ENCODE measurements at places on chromosomes 6 and 20.

DNA sequence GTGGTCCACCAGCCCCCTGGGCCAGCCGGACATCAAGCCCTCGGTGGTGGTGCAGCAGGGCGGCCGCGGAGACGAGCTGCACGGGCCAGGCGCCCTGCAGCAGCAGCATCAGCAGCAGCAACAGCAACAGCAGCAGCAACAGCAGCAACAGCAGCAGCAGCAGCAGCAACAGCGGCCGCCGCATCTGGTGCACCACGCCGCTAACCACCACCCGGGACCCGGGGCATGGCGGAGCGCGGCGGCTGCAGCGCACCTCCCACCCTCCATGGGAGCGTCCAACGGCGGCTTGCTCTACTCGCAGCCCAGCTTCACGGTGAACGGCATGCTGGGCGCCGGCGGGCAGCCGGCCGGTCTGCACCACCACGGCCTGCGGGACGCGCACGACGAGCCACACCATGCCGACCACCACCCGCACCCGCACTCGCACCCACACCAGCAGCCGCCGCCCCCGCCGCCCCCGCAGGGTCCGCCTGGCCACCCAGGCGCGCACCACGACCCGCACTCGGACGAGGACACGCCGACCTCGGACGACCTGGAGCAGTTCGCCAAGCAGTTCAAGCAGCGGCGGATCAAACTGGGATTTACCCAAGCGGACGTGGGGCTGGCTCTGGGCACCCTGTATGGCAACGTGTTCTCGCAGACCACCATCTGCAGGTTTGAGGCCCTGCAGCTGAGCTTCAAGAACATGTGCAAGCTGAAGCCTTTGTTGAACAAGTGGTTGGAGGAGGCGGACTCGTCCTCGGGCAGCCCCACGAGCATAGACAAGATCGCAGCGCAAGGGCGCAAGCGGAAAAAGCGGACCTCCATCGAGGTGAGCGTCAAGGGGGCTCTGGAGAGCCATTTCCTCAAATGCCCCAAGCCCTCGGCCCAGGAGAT, 1.0 kb downstream of the POU3F2 start:
- DNase-seq, result no peak

GRCh38 chr6:9745966-9746365, 668.9 kb downstream of the TFAP2A start:
- no peak for DNase-seq

GRCh38 chr6:127956260-127956888, 55.5 kb upstream of the THEMIS start:
- no peak for DNase-seq

DNA sequence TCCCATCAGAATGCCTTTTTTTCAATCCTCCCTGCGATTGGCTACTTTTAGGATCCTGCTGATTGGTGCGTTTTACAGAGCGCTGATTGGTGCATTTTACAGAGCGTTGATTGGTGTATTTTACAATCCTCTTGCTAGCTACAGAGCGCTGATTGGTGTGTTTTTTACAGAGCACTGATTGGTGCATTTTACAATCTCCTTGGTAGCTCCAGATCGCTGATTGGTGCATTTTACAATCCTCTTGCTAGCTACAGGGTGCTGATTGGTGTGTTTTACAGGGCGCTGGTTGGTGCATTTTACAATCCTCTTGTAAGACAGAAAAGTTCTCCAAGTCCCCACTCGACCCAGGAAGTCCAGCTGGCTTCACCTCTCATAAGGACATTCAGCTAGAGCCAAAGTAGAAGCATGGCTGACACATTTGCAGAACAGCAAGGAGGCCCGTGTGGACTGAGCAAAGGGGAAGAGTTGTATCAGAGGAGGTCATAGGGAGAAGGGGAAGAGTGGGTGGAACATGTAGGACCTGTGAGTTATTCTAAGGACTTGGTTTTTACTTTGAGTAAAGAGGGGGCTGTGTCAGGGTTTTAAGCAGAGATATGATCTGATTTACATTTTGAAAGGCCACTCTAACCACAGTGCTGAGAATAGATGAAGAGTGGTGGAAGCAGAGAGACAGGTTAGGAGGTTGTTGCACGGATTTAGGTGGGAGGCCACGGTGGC, 2.6 kb downstream of the ALDH5A1 start:
- no peak for DNase-seq

DNA sequence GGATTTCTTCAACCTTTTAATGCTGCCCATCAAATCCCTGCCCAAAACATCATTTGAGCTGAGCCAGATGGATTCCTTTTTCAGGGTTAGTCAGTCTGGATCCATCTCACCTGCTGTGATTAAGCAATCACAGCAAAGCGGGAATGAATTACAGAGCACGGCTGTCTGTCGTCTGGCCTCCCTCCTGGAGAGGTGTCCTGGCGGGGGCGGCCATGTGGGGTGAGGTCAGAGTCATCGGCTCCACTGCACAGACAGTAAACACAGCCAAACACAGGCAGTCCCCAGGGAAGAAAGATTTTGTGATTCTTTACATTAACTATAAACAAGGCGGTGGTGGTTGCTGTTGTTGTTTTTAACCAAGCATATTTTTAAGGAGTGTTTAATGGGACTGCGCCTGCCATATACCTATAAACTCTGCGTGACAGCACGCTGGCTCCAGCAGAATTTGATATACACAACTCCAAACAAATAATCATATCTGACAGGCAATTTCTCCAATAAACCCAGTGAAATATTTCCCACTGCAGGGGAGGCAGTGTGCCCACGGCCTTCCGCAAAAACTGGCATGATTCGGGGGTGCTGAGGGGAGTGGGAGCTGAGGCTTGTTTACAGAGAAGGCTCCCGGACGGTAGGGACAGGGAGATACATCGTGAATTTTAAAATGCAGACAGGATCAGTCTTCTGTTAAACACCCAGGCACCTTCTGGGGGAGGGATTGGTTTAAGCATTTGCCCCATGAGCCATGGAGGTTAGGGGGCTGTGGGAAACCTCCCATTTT, 232.0 kb upstream of the PMEPA1 start:
- DNase-seq, result no peak

DNA sequence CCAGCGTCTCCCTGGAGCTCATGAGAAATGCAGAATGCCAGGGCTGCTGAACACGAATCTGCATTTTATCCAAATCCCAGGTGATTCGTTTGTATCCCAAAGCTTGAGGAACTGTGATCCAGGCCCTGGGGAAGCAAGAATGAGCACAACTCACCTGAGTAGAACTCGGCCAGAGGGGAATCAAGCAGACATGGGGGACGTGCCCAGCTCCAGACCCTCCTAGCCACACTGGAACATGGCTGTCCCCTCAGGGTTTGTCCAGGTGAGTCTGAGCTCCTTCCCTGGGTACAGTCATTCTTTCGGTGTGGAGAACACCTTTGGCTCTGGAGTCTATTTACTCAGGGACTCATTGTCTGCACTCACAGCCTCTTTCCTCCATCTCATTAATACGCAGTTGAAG, 13.3 kb downstream of the NKX2-2 start:
- DNase-seq, result no peak

- no peak for DNase-seq
Measured at GRCh38 chr6:87154641-87154992, 748 bp upstream of the ZNF292 start.

DNA sequence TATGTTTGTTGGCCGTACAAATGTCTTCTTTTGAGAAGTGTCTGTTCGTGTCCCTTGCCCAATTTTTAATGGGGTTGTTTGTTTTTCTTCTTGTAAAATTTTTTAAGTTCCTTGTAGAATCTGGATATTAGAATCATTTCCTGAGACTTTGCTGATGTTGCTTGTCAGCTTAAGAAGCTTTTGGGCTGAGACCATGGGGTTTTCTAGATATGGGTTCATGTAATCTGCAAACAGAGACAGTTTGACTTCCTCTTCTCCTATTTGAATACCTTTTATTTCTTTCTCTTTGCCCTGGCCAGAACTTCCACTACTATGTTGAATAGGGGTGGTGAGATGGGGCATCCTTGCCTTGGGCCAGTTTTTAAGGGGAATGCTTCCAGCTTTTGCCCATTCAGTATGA, 82.6 kb downstream of the SLC24A3 start:
- no peak for DNase-seq

- DNase-seq, result no peak
Measured at GRCh38 chr6:44826025-44826676, 438.6 kb downstream of the CDC5L start.

- DNase-seq, result no peak
Measured at GRCh38 chr6:74115674-74116073, 419.7 kb downstream of the CD109 start.

GRCh38 chr20:7571521-7572055, 368.7 kb downstream of the HAO1 start:
- no peak for DNase-seq

DNA sequence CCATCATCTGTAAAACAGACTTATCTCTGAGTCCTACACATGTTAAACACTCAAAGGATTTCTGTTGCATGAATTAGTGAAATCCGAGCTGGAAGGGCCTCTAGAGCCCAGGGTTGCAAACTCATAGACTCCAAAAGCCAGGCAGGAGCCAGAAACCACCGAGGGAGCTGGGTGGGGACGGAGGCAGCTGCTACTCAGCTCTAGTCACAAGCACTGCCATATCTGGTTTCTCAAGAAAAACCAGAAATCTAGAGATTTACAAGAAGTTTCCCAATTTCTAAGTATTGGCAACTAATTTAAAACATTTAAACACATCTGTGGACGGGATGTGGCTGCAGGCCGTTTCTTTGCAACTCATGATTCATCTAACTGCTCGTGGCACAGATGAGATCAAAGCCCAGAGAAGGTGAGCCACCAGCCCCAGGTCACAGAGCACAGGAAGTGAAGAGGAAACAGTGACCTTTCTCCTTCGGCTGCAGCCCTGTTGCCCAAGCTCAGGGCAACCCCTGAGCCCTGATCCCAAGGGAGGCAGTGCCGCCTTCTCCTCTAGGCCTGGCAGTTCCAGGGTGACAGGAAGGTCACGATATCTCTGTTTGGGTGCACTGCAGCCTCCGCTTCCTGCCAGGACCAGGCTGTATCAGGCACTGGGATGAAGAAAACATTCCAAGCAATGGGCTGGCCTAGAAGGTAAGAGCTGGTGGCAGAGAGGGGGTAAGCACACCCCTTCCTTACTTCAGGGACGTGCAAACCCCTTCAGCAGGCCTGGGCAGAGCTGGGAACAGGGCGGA, 26.4 kb upstream of the PTGIS start:
- no peak for DNase-seq

DNA sequence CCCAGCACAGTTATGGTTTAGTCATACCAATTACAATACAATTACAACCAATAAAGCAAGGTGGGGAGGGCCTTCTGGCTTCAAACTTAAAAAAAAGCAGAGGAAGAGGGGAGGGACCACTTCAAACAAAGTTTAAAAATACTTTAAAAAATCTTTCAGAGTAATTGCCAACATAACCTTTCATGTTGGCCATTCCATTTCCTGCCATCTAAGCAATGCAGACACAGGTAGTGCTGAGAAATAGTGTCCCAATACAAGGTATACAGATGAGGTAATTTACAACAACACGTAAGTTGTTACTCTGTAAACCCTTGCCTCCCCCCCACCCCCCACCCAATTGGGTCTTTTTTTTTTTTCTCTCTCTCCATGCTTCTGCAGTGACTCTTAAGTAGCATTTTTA, 18.8 kb upstream of the TBC1D20 start:
- DNase-seq, result no peak

DNA sequence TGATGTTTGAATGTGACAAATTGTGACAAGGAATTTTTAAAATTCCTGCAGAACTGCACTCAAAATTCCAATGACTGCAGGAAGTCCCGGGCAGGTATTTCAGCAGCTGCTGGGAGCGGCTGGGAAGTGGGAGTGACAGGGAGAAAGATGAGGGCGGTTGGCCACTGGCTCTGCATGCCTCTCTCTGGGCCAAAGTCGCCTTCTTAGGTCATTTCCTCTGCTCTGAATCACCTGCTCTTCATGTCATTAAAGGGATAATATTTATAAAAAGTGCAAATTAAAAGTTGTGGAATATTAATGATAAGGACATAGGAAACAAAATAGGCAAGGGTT, 43.9 kb downstream of the RAMACL start:
- no peak for DNase-seq

DNA sequence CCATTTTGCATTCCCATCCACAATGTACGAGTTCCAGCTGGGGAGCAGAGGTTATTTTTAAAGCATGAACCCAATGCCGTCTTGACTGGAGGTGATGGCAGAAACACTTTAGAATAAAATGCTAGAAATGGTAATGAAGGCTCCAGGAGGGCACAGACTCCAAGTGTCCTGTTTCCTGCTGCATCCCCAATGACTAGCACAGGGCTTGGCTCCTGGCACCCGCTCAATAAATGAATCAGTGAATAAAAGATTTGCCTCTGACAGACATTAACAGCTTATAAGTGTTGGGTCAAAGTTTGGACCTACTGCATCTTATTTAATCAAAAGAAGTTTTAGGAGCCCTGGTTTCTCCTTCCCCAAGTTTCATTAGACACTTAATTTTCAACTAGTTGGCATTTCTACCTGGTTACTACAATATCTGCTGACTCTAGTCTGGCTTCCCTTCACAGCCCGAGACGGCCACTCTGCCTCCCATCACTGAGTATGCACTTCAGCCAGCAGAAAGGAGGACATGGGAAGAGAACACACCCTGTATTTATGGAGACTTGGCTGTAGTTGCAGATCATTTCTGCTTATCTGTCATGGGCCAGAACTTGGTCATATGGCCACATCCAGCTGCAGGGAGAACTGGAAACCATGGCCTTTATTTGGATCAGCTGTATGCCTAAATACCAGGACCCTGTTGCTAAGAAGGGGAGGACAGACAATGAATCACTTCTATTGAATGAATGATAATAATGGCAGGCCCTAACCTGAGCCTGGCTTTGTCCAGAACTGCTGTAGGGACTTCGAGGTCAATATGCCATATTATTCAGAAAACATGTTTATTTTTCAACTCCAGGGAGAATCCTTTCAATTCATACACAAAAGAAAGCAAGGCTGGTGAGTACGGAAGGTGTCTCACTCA, 63.1 kb downstream of the TTI1 start:
- no peak for DNase-seq

GRCh38 chr6:52377538-52378221, 15.7 kb downstream of the PAQR8 start:
- no peak for DNase-seq

DNA sequence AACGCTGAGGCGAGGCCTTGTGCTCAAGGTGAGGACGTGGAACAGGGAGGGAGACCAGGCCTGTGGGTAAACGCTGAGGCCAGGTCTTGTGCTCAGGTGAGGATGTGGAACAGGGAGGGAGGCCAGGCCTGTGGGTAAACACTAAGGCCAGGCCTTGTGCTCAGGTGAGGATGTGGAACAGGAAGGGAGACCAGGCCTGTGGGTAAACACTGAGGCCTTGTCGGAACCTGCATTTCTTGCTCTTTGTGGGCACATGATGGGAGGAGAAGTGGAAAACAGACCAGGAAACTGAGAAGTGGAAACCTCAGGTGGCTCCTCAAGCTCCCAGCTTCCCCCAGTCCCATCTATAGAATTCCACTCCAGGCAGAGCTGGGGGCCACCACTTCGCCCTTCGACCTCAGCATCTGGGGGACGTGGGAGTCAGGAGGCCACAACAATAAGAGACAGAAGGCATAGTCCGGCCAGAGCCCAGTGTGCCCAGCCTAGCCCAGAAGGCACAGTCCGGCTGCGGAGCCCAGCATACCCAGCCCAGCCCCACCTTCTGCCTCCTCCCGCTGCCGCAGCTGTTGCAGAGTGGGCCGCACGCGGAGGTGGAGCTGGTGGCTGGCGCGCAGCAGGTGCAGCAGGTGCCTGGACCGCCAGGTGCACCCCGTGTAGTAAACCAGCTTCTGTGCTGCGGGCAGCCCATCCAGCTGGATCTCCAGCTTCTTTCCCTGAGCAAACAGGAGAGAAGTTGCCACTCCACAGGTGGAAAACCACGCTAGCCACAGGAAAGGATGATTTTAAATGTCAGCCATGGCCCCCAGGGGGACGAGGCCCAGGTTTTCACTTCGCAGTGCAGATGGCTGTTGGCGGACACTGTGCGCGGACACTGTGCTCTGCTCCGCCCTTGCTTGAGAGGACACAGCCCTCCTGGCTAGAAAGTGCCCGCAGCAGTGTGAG, 17.5 kb downstream of the FRMD1 start:
- DNase-seq, result no peak
